ENCODE measurements at places on chromosomes 4 and X.

DNA sequence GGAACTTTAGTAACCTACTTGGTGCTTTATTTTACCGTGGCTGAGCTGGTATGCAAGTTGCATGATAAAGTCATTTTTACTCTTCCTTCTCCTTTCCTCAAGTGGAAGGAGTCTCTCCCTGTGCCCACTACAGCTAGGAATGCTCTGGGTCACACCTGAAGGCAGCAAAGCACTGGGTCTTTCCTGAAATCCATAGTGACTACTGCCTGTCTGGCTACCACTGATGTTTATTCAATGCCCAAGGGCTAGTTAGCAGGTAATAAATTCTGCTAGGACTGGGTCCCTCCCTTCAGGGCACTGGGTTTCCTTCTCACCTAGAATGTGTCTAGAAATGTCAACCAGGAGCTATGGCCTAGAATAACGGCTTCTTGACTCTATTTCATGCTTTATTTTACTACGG is 1081.4 kb downstream of the FAT4 start:
- no peak for DNase-seq

GRCh38 chr4:102218656-102219055 is 126.6 kb downstream of the SLC39A8 start:
- no peak for DNase-seq

DNA sequence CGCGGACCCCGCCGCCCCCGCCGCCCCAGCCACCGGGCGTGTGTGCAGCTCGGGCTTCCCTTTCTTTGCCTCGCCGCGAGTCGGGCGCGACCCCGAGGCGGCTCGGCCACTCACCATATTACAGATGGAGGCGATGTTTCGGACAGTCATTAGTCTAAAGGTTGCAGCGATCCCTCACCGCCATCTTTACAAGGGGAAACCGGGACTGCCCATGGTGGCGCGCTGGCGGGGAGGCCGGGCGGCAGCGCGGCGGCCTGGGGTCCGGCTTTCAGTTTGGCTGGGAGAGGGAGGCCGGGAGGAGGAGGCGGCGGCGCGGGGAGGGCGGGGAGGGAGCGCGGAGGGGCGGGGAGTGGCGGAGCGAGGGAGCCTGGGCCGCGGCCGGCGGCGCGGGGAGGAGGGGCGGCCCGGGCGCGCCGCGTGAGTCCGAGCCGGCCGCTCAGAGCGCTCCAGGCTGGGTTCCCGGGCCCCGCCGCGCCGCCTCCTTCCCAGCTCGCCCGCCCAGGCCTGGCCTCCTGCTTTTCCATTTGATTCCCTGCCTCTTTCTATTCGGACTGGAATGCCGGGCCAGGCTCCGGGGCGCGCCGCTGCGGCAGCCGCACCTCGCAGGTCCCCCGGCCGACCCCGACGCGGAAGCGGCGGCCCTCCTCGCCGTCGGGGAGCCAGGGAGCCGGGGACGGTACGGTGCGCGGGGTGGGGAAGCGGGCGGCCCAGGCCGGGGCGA is at the start of gene USP46:
TSS of gene USP46 (minus strand) at position 301 of the 721 bp plus-strand sequence. CDS start at position 150, 151 bp downstream.
- peak; percentile 29 for DNase-seq

GRCh38 chrX:40863671-40864070 is 128.3 kb upstream of the MED14 start:
- DNase-seq, result no peak

- no peak for DNase-seq
Observed at GRCh38 chrX:147953976-147954375, 27.2 kb upstream of the FMR1NB start.

- no peak for DNase-seq
Observed at GRCh38 chrX:39836802-39837420, 260.8 kb downstream of the BCOR start.

GRCh38 chr4:82031376-82031927 is 342.3 kb downstream of the HNRNPD start:
- DNase-seq, result no peak

DNA sequence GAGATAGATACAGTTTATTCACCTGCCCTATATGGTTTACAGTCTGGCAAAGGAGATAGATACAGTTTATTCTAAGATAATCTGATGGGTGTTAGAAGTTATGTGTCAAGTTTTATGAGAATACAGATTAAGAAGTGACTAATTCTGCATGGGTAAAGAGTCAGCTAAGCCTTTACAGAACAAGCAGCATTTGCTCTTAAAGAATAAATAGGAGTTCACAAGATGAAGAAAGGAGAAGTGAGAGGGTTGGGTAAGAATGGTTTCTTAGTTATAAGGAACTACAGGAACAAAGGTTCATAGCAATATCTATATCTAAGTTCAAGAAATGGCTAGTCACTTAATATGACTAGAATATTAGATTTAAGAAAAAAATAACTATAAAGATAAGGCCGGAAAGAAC is 47.6 kb downstream of the THOC2 start:
- no peak for DNase-seq

GRCh38 chr4:189828081-189828697 is 112.5 kb upstream of the FRG1 start:
- DNase-seq, result no peak

GRCh38 chr4:122152711-122153226 is 638 bp downstream of the BLTP1 start:
- peak; percentile 4 for DNase-seq

- no peak for DNase-seq
Observed at GRCh38 chr4:48693856-48694574, 86.1 kb downstream of the FRYL start.

DNA sequence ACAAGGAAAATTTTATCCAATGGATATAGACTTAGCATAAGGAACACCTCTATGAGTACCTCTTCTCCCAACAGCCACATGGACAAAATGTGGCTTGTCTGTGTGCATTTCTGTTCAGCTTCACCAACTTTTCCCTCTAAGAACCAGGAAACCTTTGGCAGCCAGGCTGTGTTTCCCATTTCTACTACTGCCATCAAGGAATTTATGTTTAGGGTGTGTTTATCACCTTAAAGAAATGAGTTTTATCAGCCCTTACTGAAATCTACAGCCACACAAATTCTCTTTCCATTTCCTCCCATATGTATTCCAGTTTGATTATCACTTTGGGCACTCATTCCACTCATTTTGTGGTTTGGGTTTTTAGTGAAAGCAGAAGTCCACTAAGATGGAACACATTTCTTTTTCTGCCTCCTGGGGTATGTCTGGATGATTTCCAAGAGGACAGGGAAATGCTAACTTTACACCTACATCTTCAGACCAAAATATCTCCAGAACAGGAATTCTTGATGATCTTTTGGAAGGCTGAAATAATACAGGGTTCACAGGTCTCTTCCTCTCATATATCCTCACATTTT is 82.6 kb upstream of the MAOA start:
- no peak for DNase-seq

DNA sequence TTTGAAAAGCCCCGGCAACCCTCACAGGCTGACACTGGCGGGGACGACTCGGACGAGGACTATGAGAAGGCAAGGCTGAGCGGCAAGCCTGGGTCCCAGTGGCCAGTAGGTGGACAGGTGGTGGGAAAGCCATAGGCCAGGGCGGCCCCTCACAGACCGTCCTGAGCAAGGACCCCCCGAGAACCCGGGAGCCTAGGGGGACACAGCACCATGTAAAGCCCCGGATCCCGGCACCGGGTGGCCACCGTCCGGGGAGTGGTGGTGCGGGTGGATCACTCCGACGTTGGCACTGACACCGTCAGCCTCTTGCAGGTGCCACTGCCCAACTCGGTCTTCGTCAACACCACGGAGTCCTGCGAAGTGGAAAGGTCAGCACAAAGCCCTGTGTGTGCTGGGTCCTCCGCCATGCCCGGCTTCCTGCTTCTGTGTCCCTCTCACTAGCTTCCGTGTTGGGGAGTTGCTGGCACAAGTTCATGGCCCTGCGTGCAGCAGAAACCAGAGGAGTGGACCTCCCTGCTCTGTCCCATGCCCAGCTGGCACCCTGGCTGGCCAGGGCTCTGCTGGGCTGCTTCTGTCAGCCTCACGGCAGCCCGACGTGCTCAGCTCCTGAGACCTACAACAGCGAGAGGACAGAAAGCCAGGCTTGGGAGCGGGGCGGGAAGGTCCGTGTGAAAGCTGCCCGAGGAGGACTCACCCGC is 11.9 kb upstream of the ADD1 start:
- no peak for DNase-seq

GRCh38 chr4:24330573-24330972 is 253.8 kb downstream of the DHX15 start:
- no peak for DNase-seq

GRCh38 chr4:3770323-3771163 is 4.4 kb downstream of the ADRA2C start:
- DNase-seq, result no peak

GRCh38 chr4:2798399-2799223 is 5.7 kb downstream of the SH3BP2 start:
- no peak for DNase-seq

- no peak for DNase-seq
Observed at GRCh38 chrX:74923942-74924448, 1.3 kb downstream of the NEXMIF start.

DNA sequence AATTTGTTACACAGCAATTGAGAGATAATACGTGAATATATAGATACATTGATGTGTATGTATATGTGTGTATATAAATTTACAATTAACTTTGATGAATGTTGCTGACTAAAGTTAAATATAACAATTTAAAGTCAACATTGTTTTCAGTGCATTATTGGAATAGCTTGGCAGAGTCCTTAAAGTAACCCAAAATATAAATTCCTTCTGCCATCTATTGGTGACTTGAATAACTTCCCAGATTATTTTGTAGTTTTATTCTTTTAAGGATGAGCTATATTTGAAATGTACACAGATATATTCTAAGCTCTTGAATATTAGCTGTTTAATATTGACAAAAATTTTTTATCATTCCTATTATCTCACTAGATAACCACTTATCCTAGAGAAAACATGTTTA is 298.2 kb upstream of the FSTL5 start:
- DNase-seq, result no peak

GRCh38 chr4:42656679-42656943 is 294 bp downstream of the ATP8A1 start:
- DNase-seq, result peak; percentile 10

GRCh38 chr4:109616243-109616642 is 56.2 kb downstream of the MCUB start:
- DNase-seq, result no peak

DNA sequence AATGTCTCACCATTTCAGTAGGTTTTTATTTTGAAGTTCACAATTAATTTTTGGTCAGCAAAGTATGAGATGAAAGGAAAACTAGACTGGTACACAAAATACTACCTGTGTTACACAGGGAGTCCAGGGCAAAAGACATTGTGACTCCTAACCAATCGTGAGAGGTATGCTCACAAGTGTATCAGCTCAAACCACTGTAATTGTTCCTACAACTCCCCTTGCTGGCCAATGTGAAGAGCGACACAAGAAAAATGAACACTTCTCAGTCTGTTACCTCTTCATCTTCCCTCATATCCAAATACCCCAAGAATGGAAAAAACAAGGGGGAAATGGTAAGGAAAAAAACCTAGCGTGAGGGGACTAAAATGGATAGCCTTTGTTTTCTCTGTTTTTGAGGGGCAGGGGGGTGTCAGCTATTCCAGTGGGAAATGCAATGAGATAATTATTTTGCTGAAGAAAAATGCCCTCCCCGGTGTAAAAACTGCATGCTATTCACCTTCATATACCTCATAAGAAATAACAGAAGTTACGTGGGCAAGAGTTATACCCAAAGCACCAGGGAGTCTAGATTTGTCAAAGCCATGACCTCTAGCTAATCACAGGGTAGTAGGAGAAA is 30.6 kb upstream of the NSUN7 start:
- DNase-seq, result no peak

GRCh38 chrX:1734806-1735205 is 119.9 kb downstream of the ASMT start:
- no peak for DNase-seq

GRCh38 chr4:134201216-134202161 is at the start of gene PABPC4L:
TSS of gene PABPC4L (minus strand) at chr4:134201789. CDS start at chr4:134201019, 770 bp downstream.
- no peak for DNase-seq

DNA sequence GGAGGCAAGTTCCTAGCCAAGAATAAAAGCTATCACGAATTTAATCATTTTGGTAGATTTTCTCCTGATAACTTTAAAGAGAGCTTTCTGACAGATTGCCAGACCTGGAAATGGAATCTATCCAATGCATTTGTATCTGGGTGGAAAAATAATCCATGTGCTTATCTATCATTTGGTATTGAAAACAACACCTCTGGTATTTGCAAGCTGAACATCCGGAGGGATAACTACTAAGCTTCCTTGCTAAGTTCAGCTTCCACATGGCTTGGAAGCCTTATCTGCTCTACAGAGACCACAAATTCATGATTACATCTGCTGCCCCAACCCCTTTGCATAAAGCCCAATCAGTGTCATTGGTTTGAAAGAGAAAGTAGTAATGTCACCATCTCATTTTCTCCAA is 230.7 kb downstream of the GPC3 start:
- DNase-seq, result no peak

DNA sequence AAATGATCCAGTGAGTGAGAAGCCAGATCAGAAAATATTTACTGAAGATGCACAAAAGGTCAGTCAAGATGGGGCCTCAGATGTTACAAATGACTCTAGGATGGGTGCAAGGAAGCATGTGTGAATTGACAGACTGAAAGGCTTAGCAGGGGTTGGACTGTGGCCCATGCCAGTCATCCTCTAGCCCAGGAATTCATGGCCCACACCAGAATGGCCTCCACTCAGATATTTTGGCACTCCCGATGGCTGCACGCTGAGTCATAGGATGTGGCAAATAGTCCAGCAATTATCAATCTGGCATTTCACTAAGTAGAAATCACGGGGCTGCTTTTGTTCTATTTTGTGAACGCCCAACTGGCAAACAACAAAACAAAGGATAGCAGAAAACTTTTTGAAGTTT is 406.5 kb downstream of the IQCM start:
- DNase-seq, result no peak

DNA sequence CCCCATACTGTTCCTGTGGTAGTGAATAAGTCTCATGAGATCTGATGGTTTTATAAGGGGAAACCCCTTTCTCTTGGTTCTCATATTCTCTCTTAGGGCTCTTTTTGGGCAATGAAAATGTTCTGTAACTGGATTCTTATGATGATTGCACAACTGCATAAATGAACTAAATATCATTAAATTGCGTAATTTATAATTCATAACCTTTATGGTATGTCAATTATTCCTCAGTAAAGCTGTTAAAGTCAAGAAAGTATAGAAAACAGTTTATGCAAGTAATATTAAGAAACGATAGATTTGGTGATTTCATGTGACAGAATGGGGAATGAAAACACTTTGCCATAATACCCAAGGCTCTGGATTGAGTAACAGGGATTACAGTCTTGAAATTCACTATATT is 33.5 kb upstream of the SPANXD start:
- no peak for DNase-seq

GRCh38 chr4:171542640-171543039 is 270.6 kb upstream of the GALNTL6 start:
- no peak for DNase-seq

DNA sequence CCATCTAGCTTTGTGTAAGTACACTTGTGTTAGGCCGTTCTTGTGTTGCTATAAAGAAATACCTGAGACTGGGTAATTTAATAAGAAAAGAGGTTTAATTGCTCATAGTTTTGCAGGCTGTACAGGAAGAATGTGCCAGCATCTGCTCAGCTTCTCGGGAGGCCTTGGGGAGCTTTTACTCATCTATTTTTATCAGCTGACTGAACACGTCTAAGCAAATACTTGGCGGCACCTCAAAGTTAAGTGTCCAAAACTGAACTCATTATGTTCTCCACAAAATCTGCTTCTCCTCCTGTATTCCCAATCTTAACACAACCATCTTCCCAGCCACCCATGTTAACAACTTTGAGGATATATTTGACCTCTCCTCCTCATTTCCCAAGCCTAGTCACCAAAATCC is 42.4 kb upstream of the GATB start:
- no peak for DNase-seq

Measured in stimulated activated CD8-positive, alpha-beta memory T cell treated with anti-CD3 and anti-CD28 coated beads, Interleukin-15, amount 100 ng/mL, for 24 hours (primary cell).